ENCODE measurements at places on chromosomes 4 and X. TPM values are rescaled to one million over a fixed set of nuclear protein-coding genes. Genes with fewer than 3 reads are reported as not detected.

BMX gene
- not detected for total RNA-seq

MFAP3L gene
- total RNA-seq: 0.70 TPM

BST1 gene
- total RNA-seq: 0.19 TPM

IL13RA1 gene
- 1.5 TPM for total RNA-seq

ESX1 gene
- not detected for total RNA-seq

SLC25A6 gene
- total RNA-seq: 399 TPM

BTK gene
- 0.58 TPM for total RNA-seq

AMBN gene
- total RNA-seq: not detected

ARHGAP36 gene
- total RNA-seq: not detected

NSG1 gene
- 9.1 TPM for total RNA-seq

TMEM31 gene
- total RNA-seq: 0.52 TPM

DNA sequence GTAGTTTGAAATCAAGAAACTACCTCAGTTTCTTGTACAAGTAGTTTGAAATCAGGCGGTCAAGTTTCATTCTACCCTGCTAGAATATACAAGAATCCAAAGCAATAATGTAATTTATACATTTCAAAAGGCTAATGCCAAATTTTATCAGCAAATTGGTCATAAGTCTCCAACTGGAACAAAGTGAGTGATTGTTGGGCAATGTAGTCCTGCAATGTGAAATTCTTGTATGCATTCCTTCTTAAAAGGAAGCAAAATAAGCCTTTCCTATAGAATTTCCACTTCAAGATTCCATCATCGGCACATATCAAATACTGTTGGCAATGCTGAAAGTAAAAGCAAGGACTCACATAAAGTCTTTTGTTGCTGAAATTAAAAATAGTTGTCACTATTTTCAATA lies 334.9 kb downstream of the IL1RAPL1 start:
- no peak for DNase-seq

- DNase-seq: no peak
Observed at GRCh38 chrX:136476501-136476900, 11.2 kb upstream of the BRS3 start.

DNA sequence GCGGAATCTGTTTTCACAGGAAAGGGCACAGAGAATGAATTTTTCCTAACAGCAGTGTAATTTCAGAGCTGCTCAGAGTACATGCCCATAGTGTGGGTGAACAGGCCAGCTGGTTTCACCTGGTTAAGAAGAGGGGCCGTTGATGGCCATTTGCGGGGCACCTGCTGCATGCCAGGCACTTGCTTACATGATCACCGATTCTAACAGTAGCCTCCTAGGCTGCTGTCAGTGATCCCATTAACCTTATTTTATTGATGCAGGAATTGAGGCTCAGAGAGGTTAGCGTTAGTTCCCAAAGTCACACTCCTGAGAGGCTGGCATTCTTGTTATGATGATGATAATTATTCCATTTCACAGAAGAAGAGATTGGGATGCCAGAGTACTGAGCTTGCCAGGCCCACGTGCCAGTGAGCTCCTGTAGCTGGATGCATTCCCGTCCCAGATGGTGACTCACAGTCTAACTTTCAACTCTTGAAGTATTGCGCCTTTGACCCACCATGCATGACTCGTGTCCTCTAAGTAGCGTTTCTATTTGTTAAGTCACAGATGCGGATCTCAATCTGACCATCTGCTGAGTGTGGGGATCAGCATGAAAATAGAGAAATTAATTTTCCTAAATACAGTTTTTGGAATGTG lies 76.5 kb downstream of the PSAPL1 start:
- DNase-seq: no peak

DNA sequence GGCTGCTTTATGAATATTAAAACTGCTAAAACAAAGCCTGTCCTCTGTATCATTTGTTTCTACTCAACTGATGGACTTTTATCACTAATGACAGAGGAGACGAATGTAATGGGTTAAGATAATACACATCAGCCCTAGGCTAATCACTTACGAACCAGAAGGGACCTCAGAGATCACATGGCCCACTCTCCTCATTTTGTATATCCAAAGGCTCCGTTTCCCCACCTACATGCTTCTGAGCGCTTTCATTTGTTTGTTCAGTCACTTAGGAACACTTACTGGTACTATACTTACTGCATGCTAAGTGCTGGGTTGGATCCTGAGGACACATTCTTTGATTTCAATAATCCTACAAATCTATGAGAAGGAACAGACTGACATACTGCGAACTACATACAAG lies 169.3 kb downstream of the CEP135 start:
- no peak for DNase-seq

DNA sequence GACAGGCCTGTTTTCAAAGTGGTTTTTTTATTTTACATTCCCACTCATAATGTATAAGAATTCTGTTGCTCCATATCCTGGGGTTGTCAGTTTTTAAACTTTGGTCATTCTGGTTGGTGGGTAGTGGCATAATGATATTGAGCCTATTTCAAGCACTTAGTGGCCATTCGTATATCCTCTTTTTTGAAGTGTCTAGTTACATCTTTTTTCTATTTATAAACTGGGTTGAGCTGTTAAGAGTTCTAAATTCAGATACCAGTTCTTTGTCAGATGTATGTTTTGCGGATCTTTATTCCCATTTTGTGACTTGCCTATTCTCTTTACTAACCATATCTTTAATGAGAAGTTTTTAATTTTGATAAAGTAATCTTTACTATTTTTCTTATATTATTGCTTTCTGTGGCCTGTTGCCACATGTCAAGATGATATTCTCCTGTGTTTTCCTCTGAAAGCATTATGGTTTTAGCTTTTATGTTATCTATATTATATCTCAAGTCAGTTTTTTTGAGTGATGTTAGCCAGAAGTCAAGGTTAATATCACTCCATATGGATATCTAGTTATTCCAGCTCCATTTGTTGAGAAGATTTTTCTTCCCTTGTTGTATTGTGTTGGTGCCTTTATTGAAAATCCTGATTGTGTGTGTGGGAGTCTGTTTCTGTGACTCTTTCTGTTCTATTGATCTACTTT lies 110.9 kb downstream of the FHIP1A start:
- no peak for DNase-seq

DNA sequence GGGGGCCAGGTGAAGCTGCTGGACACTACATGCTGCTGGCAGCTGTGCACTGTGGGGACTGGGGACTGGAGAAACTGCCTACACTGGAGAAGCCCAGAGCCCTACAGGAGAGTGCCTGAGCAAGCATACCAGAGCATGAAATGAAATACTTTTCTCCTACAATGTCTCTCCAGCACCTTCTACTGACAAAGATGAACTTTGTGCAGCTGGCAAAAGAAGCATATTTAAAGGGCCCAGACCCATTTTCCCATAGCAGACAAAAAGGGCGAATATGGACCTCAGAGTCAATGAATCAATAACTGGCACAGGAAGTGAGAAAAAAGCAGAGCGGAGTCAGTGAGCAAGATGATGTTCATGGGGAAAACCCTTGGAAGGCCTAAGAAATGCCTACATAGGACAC lies 30.9 kb upstream of the GK start:
- no peak for DNase-seq

- DNase-seq: no peak
Observed at GRCh38 chr4:159429693-159430035, 326.8 kb downstream of the RAPGEF2 start.

- no peak for DNase-seq
Observed at GRCh38 chrX:112874614-112875013, 34.0 kb upstream of the AMOT start.

- DNase-seq: no peak
Observed at GRCh38 chr4:107213410-107213809, 177.3 kb upstream of the DKK2 start.

DNA sequence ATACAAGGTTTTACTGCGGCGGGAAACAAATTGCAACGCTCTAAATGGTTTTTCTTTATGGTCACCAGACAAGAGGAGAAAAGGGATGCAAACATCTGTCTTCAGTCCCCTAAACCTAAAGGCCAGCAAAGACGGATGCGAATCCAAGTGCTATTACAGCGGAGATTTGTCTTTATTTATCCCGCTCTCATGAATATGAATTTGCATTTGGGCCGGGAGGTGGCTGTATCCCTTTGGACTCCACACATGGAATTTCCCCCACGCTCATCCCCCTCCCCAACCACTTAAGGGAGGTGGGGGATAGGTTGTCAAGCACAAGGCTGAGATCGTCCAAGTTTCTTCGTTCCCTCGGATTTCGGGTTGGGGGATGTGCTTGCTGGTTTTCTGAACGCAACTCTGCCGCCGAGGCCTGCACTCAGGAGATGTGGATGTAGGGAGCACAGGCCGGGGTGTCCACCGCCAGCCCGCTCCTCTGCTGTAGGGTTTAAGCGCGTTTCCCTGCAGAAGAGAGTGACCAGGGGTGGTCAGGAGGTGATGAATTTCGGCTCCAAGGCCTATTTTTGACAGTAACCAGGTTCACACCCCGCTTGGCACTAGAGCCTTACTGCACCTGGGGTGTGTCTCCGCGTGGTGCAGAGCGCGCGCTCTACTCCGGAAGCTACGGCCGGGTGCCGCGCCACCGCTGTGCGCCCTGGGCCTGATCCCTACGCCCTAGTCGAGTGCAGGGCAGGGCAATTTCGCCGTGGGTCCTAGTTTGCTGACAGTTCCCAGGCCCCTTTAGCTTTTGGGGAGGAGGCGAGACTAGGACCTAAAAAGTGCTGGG lies 2.3 kb upstream of the PHOX2B start:
- no peak for DNase-seq

GRCh38 chr4:52038103-52038912 lies at the start of gene SGCB:
Gene SGCB (minus strand): TSS chr4:52038299. CDS start chr4:52038259, 40 bp downstream.
- DNase-seq: peak; percentile 78

GRCh38 chr4:66633477-66633876 lies 911.8 kb downstream of the CENPC start:
- no peak for DNase-seq

DNA sequence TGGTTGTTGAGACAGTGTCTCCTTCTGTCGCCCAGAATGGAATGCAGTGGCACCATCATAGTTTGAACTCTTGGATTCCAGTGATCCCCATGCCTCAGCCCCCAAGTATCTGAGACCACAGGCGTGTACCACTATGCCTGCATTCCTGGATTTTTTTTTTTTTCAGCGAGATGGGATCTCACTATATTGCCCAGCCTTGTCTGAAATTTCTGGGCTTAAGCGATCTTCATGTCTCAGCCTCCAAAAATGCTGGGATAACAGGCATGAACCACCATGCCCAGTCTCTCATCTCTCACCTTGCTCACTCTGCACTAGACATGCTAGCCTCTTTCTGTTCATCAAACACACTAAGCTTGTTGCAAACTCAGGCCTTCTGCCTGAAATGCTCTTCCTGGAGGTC lies 104.1 kb downstream of the UBE2K start:
- DNase-seq: no peak

DNA sequence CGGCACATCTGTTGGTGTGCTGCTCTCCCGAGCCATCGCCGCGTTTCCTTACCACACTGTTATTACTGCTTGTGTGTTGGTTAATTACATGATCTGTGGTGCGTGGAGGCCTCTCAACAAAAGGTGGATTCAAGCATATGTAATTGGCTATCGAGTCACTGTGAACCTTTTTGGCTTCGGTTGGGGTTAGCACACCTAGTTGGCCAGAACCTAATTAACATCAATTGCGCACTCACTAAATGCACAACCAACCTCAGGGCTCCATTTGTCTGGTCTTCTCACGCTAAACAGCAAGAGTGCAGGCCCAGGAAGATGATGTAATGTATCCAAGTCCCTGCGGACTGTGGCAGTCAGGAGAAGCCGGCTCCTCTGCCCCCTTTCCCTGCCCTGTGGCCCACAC lies 17.4 kb downstream of the ENPP6 start:
- DNase-seq: no peak

DNA sequence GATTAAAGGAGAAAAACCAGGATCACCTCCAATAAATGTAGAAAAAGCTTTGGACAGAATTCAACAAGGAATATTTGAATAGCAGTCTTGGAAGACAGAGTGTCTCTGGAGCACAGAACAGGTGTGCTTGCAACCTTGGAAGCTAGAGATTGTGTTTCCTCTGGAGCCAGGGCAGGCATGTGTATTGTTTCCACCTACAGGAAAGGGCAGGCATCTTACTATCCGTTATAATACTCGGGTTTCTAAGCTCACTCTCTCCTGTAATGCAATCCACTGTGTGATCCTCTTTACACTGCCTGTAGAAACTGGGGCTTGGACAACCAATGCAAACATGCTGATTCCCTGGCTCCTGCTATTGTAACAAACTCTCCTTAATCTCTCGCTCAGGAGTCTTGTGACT lies 14.4 kb downstream of the CCDC110 start:
- DNase-seq: no peak

DNA sequence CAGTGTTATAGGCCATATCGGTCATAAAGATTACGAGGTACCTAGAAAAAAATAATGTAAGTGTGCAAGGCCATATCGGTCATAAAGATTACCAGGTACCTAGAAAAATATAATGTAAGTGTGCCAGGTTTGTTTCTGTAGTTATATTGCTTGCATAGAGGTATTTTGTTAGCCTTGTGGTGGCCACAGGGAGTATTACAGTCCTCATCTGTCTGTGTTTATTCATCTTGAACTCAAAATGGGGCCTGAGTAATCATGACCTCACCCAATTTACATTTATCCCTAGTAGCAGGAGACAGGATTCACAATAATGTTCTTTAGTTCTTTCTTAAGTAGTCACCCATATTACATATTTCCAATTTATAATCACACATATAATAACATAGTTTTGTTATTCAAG lies 459.7 kb downstream of the MID1IP1 start:
- DNase-seq: no peak

GRCh38 chr4:109395694-109396093 lies 37.9 kb upstream of the SEC24B start:
- no peak for DNase-seq

GRCh38 chr4:16663732-16664131 lies 234.7 kb downstream of the LDB2 start:
- no peak for DNase-seq

GRCh38 chr4:40245550-40245949 lies 48.7 kb downstream of the RHOH start:
- no peak for DNase-seq

DNA sequence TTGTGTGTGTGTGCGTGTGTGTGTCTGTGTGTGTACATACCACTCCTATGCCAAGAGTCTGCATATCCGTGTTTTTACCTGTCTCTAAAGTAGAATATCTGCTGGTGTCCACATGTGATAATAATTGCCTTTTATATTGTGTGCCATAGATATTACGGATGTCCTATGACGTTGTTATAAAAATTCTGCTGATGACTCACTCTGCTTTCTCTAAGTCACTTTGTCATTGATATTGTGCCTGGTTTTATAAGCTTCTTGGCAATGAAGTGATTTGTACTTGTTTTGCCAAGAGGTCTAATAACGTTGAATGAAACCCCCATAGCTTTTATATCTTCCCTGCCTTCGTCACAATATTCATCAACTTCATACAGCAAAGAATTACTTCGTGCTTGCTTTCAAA lies 102.6 kb upstream of the C1GALT1C1 start:
- no peak for DNase-seq

- no peak for DNase-seq
Observed at GRCh38 chr4:146310319-146311021, 96.1 kb downstream of the REELD1 start.

GRCh38 chrX:51894697-51895336 lies 1.4 kb downstream of the MAGED1 start:
- DNase-seq: no peak

DNA sequence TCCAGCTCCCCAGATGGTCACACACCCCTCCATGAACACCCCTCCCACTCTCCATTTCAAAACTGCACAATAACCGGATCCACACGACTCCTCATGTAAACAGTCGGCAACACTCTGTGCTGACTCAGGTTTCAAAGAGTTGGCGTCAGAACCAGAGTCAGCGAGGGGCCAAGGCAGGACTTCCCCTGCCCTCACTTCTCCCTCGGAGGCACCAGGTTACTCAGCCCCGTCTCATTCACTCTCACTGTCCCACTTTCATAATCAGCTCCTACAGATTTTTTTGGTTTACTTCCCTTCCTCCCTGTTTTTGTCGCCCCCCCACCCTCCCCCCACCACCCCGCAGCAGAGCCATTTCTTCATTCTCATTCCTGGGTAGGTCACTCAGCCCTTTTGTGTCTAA lies 2.7 kb upstream of the TIMP1 start:
- peak; percentile 83 for DNase-seq
